Lung (tissue), 17 donors: ENCODE measurements at places on chromosomes 7 and 10. TPM values are rescaled to one million over a fixed set of nuclear protein-coding genes. Genes with fewer than 3 reads are reported as not detected.

DNA sequence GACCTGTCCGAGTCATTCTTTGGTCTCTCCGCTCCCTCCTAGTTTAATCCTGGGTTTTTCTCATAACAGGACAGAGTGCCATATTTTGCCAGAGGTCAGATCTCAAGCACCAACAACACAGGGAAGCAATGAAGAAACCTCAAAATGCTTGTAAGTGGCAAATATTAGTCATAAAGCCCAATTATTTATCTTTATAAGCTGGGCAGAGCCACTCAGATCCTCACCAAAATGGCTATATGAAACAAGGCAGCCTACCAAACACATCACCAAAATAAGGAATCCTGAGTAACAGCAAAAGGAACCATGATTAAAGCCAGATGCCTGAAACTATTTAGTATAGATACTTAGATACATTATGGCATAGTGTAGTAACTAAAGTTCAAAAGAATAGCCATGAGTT, 4.7 kb downstream of the ECD start:
- H3K4me3 ChIP-seq, result no peak overlapping the region
- H3K4me1 ChIP-seq, result no peaks in the 10 kb centered on the region
- peaks cover 3% of the 10 kb centered on the region for H3K36me3 ChIP-seq
- H3K27ac ChIP-seq, result no peak overlapping the region

- H3K4me1 ChIP-seq, result no peaks in the 10 kb centered on the region
- H3K36me3 ChIP-seq, result no peaks in the 10 kb centered on the region
- H3K27ac ChIP-seq, result no peak overlapping the region
- no peaks in the 10 kb centered on the region for H3K27me3 ChIP-seq
- no peak for DNase-seq
Measured at GRCh38 chr7:90188281-90188680, 23.3 kb upstream of the STEAP2 start.

LIPK gene
- not detected for total RNA-seq

- no peaks in the 10 kb centered on the region for H3K36me3 ChIP-seq
- DNase-seq, result no peak
- peak overlapping the region; percentile 99 for H3K27ac ChIP-seq
- H3K4me3 ChIP-seq, result peak overlapping the region; percentile 99
- no peaks in the 10 kb centered on the region for H3K4me1 ChIP-seq
Measured at GRCh38 chr7:129055294-129055816, 444 bp upstream of the TNPO3 start.

GRID2IP gene
- total RNA-seq, result 0.80 TPM

DNA sequence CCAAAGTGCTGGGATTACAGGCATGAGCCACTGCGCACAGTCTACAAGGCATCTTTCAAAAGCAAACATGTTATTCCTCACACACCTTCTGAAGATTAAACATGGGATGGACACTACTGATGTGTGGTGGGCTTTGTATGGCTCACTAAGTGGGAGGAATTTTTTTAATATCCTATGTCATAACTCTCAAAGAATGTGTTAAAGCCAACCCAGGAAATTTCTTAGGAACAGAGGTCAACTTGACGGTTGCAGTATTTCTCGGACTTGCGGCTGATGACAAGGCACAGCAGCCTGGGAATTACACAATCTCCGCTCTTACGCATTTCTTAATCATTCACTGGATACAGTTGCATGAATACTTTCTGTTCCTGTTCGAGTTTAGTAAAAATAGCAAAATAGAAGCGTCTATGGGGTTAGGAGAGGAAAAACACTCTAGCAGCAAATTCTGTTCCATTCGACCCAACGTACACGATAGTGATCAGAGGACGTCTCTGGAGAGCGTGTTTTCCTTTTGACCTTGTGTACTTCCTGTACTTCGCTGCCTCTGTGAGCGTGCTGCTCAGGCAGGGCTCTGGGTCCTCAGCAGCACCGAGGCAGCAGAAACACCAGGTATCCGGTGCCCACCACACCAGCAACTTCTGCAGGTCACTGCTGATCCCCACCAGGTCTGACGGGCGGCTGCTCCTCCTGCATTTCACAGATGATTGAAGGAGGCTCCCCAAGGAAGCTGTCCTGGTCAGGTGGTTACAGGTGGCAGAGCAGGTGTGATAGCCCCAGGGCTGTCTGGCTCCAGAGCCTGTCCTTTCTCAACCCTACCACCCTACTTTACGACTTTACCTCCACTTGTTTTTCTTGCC, 26.4 kb upstream of the SRGN start:
- H3K4me1 ChIP-seq, result peaks cover 13% of the 10 kb centered on the region
- H3K27me3 ChIP-seq, result no peaks in the 10 kb centered on the region
- peak; percentile 80 for DNase-seq
- H3K36me3 ChIP-seq, result no peaks in the 10 kb centered on the region
- peak overlapping the region; percentile 95 for H3K27ac ChIP-seq

MUC3A gene
- 1.6 TPM for total RNA-seq

GRCh38 chr7:40682696-40683095, 547.9 kb downstream of the SUGCT start:
- H3K27me3 ChIP-seq, result no peaks in the 10 kb centered on the region
- no peak overlapping the region for H3K27ac ChIP-seq
- no peaks in the 10 kb centered on the region for H3K36me3 ChIP-seq
